ENCODE measurements at places on chromosomes 2 and 18.

DNA sequence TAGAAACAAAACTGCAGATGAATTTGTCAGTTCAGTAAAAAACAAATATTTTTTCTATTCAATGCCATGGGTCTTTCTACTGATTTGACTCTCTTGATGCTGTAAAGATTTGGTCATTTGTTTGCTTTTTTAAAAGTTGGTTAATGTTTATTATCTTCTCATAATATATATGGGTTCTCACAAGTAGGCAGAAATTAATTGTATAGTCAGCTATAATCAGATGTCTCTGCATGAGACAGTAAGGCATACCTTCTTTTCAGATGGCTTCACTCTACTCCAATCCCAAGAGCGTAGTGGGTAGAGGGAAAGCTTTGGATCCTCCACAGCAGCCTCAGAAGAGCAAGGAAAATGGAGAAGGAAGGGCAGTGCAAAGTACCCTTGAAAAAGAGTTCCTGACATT lies 1202.9 kb upstream of the CELF4 start:
- no peak for DNase-seq

- DNase-seq, result no peak
These were observed 89.7 kb upstream of the GCFC2 start for GRCh38 chr2:75800456-75800855.

- no peak for DNase-seq
These were observed 236.5 kb upstream of the SALL3 start for GRCh38 chr18:78743078-78743477.

- no peak for DNase-seq
These were observed 114.2 kb upstream of the ZNF236 start for GRCh38 chr18:76708071-76708721.

GRCh38 chr2:176449852-176450251 lies 180.6 kb downstream of the MTX2 start:
- DNase-seq, result no peak
